ENCODE measurements at places on chromosomes 4 and X.

DNA sequence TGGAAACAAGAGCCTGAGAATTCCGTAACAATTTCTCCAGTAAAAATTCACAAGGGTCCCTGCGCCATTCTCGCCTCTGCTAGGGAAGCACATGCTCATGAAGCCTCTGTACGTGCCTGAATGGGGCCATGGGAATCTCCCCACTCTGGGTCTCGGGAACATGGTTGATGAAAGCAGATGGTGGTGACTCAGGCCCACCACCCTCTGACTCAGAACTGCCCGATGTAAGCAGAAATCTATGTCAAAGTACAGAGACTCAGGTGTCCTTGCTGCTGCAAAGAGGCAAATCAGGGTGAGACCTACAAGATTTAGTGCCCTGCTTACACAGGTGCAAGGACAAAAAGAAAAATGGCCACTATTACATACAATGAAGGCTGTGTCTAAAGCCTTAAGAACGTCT lies 65.0 kb downstream of the SCD5 start:
- DNase-seq: no peak

- DNase-seq: no peak
These were observed 437.5 kb upstream of the FGF16 start for GRCh38 chrX:77009691-77010090.

GRCh38 chr4:144646523-144647094 lies 653 bp downstream of the HHIP start:
- DNase-seq: peak; percentile 55

- DNase-seq: no peak
These were observed 393.5 kb upstream of the PITX2 start for GRCh38 chr4:111016416-111016815.

GRCh38 chr4:78019414-78019813 lies 37.7 kb upstream of the FRAS1 start:
- peak; percentile 29 for DNase-seq

DNA sequence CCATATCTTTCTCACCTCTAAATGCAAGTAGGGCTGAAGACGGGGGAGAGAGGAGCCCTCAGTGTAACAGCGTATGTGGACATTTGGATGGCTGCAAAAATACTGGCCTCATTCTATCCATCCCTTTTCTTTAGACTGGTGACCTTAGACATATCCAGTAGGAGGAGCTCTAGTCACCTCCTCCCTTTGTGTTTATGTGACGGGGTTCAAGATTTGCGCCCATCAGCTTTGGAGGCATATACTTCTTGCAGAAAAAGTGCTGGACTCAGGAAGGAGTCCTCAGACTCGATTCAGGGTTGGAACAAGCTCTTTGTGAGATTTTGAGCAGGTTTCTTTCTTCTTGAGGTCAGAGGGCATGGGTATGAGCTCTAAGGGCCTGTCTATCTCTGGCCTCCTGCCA lies 86.2 kb downstream of the MAMLD1 start:
- peak; percentile 1 for DNase-seq

DNA sequence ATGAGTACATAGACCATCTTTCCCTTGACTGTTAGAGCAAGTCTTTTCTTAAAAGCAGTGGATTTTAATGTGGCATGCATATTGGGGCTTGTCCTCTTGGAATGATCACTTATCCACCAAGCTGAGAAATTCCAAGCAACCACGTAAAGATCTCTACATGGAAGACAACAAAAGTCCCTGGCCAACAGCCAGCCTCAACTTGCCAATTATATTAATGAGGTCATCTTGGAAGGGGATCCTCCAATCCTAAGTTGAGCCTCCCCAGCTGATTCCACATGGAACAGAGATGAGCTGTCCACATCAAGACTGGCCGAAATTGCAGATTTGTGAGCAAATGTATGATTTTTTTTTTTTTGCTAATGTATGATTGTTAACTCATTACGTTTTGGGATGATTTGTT lies 20.6 kb upstream of the FTHL17 start:
- DNase-seq: no peak

- no peak for DNase-seq
These were observed 137.0 kb downstream of the AMMECR1 start for GRCh38 chrX:110180928-110181310.

DNA sequence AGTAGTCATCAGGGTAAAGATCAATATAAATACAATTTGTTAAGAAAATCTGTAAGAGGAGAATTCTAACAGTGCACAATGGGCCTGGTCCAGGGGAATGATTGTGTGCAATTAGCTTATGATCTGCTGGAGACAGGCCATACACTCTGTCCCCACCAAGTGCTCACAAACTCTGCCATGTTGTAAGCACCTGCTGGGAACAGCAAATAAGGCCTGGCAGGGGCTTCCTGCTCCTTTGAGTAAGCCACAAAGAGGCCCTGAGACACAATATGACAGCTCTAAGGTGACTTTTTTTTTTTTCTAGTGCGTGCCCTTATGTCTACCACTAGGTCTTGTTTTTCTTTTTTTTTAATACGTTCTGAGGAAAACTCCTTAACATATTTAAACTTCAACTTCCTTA lies 866.3 kb upstream of the PCDH7 start:
- no peak for DNase-seq

DNA sequence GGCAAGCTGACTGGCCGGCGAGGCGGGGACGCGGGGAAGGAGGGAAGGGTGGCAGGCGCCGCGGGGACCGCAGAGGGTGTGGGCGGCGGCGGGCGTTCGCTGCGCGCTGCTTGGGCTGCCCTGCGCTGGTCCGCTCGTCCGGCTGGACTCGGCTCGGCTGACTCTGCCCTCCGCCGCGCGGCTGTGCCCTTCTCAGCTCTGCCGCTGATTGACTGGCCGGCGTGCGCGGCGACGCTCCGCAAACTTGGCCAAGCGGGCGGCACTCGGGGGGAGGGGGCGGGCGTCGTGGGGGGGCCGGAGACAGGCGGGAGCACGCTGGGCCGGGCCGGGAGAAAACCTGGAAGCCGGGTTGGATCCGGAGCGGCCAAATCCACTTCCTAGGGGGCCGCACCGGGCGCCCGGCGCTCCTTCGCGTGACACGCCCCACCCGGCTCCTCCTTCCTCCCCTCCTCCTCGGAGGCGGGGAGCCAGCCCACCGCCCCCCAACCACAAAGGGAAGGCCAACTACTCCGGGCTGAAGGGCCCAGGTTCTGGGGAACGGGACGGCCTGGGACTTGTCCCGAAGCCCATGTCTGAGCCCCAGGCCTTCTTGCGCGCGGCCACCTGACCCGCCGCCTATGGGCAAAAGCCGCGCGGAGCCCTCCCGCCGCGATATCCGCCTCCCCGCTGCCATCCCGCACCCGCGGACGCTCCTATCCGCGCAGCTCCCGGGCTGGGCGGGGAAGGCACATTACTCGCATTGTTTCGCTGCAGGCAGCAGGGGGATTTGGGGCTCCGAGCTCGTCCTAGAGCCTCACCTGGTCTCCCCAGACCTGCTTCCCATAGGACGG lies at the start of gene GPC4:
Gene GPC4, minus strand, starts transcription at position 214 of the 830 bp plus-strand sequence. CDS start 524 bp downstream, outside the sequence.
- no peak for DNase-seq

- no peak for DNase-seq
These were observed 50.1 kb downstream of the IGFBP7 start for GRCh38 chr4:57059890-57060716.

DNA sequence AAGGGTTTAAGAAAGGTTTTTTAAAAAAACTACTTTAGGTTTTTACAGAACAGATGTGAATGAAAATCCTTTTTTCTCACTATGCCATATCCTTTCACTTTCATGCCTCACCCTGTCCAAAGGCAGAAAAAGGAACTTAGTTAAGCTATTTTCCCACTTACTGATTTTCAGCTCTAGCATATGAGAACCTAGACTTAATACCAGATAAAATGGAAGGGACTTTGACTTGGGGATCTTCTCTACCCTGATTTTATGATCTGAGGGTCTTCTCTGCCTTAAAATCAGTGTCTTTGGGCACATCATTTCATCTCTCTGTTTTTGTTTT lies 42.4 kb downstream of the FNIP2 start:
- no peak for DNase-seq

GRCh38 chr4:82553020-82553419 lies 8.8 kb downstream of the TMEM150C start:
- DNase-seq: no peak

DNA sequence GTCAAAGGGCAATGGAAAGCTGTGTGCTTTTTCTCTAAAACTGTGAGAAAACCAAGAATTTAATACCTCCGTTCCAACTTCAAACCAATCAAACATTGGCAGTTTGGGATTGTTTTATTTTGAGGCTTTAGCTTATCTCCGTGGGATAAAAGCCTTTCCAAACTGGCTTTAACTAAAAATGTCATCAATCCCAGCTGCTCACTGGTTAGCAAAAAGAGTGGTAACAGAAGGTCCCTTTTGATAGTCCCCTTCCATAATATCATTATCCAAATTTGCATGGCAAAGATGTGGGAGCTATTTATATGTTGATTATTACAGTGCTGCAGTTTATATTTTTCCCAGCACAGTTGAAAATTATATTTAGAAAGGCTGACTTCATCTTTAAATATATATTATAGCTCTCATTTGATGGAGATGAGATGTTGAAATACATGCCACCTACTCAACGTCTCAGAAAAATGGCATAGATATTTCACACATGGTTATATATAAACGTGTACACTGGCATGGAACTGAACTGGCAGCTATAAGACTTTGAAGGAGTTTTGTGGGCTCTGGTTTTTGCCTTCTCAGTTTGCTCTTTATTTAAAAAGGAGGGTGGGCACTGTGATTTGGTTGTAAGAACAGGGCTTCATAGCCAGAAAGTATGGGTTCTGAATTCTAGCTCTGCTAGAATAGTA lies 707.1 kb upstream of the SLIT2 start:
- DNase-seq: no peak

GRCh38 chrX:74242484-74243138 lies 61.4 kb upstream of the ZCCHC13 start:
- DNase-seq: no peak

DNA sequence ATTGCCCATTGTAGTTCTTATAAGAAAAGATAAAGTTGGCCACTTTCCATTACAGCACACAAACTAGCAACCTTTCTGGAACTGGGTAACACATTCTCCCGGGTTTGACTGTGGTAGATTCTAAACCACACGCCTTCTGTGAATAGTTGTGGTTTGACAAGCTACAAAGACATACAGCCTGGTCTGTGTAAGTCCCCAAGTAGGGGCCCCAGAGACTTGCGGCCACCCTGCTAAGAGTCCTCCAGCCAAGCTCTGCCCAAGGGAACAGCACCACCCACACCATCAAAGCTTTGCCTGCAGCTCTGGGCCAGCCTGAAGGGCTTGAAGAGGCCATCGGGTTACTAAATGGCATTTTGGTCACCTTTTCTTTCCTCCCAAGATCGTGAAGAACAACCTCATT lies 203.4 kb downstream of the MAML3 start:
- DNase-seq: no peak

DNA sequence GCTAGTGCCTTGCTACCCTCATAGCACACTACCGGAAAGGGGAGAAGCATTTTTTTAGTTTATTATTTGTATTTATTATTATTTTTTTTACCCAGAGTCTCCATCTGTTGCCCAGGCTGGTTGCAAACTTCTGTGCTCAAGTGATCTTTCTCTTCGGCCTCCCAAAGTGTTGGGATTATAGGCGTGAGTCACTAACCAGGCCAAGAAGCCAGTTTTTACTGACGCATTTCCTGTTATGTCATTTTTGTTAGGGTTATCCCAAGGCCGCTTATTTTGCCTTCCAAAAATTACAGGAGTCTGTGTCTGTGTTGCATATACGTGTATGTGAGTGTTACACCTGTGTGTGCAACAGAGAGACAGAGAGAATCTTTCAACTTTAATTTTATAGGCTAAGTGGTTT lies 404.5 kb downstream of the GBA3 start:
- no peak for DNase-seq

GRCh38 chr4:6278801-6279197 lies 9.1 kb downstream of the WFS1 start:
- no peak for DNase-seq

- no peak for DNase-seq
These were observed 24.5 kb upstream of the MSN start for GRCh38 chrX:65642914-65643491.

DNA sequence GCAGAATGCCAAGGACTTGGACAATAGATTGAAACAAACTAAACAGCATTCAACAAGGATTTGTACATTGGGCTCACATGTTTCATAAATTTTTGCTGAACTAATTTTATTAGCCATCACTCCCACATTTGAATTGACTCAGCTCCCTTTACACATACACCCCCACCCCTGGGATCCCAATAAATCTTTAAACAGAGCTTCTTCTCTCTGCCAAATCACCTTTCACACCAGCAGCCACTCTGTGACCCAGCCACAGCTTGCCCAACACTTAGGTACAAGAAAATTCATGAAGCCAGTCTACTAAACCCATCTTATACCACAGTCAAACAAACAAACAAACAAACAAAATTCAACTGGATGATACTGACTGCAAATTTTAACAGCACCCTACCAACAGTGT lies 21.6 kb downstream of the PHKA2 start:
- no peak for DNase-seq

DNA sequence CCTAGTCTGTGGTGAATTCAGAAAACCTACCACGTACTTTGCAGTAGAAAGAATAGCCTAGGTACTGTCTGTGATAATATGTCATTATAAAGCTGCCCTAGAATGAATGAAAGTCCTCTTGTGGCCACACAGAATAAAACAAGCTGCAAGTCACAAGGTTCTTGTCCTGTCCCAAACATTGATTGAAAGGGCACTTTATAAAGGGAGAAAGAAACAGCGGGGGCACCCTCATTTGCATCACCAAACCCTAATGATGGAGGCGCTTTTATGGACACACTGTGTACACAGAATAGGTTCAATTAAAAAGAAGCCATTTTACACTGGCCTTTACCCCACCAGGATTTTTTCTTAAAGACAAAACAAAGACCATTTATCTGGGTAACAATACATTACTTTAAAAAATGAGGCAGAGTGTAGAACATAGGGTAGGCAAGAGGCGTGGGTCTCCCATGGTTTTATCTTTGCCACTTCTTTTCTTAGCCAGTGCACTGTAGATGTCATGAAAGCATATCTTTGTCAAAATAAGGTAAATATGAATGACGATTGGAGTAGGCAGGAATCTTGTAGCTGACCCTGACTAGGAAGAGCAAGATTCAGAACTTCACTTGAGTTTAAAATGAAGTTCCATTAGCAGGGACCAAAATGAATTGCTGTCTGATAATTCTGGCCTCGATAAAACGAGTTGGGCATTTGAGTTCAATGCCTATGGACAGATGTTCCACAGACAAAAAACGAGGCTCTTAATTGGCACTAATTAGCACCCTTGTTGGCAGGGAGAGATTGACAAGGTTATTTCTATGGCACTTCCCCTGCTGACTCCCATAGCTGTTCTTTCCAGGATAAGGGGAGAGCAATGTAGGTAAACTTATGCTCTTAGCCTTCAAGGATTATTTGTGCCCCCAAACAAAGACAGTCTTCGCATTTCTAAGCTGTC lies 365.1 kb downstream of the AFF2 start:
- DNase-seq: no peak

DNA sequence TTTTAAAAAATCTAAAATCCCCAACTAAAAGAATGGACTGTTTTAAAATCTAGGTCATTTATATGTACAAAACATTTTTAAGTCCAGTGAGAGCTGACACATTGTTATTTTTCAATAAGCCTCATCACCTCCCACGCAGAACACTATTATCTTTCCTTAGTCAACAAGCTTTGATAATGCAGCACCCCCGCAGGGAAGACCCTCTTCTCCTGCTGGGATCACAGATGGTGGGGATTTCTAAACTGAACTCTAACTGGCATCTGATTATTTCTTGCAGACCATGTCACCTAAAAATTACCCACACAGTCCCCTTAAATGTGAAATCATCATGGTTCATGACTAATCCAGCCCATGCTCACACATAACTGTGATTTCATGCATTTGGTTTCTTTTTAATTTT lies 11.6 kb downstream of the SYTL4 start:
- no peak for DNase-seq

GRCh38 chr4:140717313-140717712 lies 38.9 kb downstream of the TBC1D9 start:
- DNase-seq: no peak

GRCh38 chrX:2933125-2933900 lies 4.2 kb upstream of the ARSD start:
- DNase-seq: no peak
